ENCODE measurements at places on chromosomes 13 and 19.

DNA sequence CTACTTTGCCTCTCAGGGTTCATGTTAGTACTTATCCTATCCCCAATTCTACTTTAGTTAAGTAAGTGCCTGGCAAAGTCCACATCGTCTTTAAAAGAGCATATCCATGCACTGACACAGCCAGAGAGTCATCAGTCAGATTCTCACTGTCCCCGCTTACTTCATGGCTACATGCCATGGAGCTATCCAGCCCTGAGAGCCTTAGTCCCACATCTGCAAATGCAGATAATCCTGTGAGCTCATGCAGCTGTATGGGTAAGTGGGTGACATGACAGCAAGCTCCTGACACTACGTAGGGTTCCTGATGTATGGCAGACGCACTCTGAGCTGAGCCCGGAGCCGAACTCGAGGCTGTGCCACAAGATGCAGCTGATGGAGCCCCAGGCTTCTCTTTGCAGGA lies 661.5 kb downstream of the LIG4 start:
- no peak for DNase-seq

DNA sequence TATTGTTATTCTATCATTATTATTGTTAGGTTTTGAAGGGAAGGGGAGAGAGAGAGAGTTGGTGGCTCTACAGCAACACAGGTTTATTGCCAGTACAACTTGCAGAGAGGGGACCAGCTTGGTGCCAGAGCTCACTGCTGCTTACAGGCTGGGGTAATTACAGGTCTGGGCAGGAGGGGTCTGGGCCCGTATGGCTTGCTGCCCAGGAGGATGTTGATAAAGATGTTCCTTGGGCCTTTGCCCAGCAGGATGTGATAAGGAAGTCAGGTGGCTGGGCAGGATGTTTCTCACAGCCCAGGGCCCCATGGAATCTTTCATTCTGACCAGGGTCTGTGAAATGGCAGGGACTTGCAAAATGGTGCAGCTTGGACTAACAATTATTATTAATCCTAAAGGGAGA lies 64.2 kb upstream of the ZNF599 start:
- DNase-seq = no peak

DNA sequence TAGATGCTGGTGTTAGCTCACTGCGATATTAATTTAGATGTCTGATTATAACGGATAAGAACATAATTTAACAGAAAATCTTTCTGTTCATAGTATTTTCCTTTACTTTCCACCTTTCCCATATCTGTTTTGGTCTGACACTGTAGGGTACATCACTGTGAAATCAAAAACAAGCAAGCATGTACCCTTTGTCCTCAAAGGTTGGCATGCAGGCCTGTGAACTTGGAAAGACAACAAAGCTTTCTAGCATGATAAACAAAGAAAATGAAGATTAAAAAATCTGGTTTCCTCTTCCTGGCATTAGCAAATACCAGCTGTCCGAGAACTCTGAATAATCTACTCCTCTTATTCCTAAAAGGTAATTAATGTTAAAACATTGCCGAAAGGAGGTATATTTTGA lies 31.6 kb downstream of the THSD1 start:
- no peak for DNase-seq

GRCh38 chr19:16001481-16002312 lies 52.9 kb downstream of the OR10H4 start:
- DNase-seq = peak; percentile 51

- DNase-seq = no peak
These were observed 479.2 kb upstream of the NBEA start for GRCh38 chr13:34462843-34463242.

- DNase-seq = no peak
These were observed 61.8 kb upstream of the KCTD15 start for GRCh38 chr19:33734913-33735312.

DNA sequence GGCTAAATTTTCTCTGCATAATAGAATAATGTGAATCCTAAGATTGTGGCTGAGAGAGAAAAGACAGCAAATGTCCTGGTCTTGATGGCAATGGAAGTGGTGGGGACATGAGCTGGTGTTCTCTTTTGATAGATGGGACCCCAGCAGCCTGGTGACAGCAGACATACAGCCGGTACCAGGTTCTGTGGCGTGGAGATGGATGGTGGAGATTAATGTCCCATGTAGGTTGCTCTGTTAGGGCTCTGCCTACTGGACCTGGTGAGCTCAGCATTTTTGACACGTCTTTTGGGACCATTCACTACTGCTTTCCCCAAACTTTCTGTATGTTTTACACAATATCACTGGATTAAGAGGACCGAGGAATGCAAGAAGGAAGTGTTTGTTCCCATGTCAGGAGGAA lies 8.2 kb upstream of the SIGLEC14 start:
- DNase-seq = no peak

GRCh38 chr19:45440873-45441654 lies 17.3 kb upstream of the ERCC1 start:
- DNase-seq = no peak

GRCh38 chr13:110531671-110532083 lies 29.8 kb downstream of the RAB20 start:
- DNase-seq = no peak

- DNase-seq = no peak
These were observed 284.9 kb downstream of the KLF12 start for GRCh38 chr13:73849292-73849691.

DNA sequence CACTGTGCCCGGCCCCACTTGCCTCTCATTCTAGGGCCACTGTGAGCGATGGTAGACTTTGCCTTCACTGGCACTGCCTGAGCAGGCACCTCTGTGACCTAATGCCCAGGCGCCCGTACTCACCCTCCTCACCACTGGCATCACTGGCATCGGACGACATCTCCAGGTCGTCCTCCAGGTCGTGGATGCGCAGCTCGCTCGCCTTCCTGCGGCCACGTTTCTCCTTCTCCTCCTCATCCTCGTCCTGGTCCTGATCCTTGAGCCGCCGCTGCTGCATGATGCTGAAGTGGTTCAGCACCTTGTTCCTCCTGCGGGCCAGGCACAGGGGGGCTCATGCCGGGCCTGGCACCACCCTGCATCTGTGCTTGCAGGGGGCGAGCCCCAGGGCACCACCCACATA lies 7.5 kb upstream of the PSPN start:
- no peak for DNase-seq

DNA sequence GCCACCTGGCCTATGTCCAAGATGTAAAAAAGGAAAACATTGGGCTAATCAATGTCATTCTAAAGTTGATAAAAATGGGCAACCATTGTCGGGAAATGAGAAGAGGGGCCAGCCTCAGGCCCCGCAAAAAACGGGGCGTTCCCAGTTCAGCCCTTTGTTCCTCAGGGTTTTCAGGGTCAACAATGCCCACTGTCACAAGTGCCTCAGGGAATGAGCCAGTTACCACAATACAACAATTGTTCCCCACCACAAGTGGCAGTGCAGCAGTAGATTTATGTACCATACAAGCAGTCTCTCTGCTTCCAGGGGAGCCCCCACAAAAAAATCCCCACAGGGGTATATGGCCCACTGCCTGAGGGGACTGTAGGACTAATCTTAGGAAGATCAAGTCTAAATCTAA lies 112.5 kb downstream of the ZNF486 start:
- DNase-seq = no peak

GRCh38 chr13:65585346-65585745 lies 1644.8 kb downstream of the PCDH9 start:
- DNase-seq = no peak

DNA sequence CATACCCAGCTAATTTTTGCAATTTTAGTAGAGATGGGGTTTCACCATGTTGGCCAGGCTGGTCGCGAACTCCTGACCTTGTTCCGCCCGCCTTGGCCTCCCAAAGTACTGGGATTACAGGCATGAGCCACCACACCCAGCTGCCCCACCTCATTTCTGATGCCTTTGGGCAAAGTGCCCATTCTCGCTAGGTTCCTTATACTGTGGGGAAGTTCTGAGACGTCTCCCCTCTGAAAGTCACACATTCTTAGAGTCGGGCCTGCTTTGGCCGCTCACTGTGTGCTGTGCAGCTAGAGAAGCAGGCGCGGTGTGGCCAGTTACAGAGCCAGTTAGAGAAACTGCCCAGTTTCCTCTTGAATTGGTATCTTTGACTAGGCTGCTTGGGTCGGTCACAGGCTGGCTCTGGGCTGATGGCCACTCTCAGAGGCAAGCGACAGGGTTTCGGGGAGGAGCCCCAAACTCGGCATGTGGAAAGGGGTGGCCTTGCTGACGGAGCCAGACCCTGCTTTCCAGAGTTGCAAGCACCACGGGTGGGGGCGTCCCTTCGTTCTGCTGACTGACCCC lies 18.0 kb downstream of the PRAM1 start:
- no peak for DNase-seq

DNA sequence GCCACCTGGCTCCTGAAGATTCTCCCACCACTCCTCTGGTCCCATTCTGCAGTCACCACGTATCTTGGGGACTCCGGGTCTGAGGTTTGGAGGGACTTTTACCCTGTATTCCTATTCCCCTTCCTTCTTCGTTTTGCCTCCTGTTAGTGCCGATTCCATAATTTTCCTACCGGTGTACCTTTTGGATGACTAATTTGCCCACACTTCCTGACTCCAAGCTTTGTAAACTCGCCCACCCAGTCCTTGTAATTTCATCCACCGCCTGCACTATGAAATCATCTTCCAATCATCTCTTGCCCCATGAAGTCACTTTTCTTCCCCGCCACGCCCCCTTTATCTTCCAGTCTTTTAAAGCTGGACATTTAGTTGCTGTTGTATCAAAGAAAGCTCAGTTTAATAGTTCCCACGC lies 572 bp downstream of the UCHL3 start:
- DNase-seq = peak; percentile 24

- DNase-seq = peak; percentile 33
These were observed 3.5 kb downstream of the FFAR2 start for GRCh38 chr19:35451338-35452096.

DNA sequence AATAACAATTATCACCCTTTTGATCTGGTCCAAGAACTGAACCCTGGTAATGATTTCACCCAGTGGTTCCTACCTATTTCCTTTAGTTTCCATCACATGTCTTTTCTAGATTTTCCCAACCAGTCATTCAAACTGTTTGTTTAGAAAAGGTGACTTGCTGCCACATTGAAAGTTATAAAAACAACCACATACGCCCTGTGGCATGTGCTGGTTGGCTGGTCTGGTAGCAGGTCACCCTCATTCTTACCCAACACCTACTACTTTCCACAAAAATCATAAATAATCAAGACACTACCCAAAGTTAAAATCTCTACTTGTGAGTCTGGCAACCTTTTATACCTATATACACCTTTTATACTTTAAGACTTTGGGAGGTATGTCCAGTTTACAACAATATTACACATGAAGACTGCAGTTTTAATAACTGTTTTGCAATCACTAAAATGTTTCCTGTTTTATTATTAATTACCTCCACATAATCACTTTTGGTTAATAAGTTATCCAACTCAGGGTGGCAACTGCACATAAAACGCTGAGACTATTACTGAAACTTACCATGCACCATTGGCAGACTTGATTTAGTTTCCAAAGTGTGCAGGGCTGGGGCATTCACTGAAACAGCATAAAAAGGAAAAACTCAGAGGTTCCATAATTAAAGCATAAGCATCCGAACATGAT lies 38.9 kb downstream of the DZIP1 start:
- no peak for DNase-seq

DNA sequence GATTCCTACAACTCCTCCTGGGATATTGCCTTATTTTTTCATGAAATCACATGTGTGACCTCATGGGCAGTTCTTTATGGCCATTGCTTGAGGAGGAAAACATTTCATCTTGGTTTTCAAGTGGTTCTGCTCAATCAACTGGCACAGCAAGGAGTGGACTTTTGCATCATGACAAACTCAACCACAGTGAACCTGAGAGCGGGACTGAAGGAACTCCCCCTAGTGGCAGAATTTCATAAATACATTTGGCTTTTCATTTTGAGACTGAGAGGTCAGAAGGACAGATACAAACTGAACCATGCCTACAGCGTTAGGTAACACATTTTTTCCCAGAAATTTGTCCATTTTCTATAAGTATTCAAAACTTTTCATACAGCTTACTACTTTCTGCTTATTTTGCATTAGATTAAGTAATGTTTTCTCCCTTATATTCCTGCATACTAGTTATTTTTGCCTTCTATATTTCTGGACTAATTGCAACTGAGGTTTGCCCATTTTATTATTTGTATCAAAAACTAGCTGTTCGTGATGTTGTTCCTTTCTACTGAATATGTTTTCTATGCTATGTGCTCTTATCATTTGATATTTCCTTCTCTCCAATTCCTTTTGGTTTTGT lies 13.4 kb upstream of the SIGLEC12 start:
- DNase-seq = peak; percentile 14

DNA sequence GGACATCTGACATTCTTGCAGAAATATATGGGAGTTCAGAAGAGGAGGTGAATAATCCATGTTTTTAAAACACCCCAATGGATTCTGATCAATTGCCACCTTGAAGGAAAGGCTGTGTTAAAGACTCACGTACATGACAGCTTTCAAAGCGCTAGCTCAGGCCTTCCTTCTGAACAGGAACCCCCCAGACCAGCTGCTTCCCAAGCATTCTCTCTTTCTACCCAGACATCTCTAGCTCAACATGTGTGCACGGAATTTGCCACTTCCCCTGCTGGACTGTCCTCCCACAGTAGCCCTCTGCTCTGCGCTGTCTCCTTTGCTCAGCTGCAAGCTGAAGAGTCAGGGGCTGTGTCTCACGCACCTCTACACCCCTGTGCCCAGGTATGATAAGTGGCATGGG lies 54.5 kb downstream of the STK24 start:
- no peak for DNase-seq

DNA sequence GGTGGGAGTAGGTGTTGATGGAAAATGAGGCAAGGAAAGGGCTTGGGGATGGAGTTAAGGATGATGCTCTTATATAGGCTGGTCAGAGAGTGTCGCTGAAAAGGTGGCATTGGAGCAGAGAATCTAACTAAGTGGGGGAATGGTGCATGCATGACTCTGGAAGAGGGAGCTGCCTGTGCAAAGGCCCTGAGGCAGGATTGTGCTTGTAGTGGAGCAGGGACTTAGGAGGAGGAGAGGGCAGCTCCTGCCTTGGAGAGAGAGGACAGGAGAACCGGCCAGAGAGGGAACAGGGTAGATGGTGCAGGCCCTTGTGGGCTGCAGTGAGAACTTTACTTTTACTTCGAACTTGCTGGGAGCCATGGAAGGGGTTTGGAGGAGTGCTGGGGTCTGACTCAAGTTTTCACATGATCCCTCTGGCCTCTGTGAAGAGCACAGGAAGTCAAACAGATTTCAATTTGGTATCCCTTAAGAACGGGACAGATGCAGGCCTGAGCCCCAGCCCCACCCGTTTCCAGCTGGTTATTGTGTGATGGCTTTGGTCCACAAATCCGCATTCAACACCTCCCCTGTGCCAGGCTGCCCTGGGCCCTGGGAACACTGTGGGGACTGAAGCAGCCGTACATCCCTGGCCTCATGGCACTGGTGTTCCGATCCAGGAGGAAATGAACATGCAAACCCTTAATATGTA lies 7.0 kb downstream of the AP2A1 start:
- no peak for DNase-seq

GRCh38 chr13:69955271-69955670 lies 152.4 kb upstream of the ATXN8OS start:
- DNase-seq = no peak
